Activated naive CD8-positive, alpha-beta T cell treated with anti-CD3 and anti-CD28 coated beads, Interleukin-2, amount 10 ng/mL, durations not matched to agents 7 days and 5 days (primary cell): ENCODE measurements at places on chromosomes 4 and X.

DNA sequence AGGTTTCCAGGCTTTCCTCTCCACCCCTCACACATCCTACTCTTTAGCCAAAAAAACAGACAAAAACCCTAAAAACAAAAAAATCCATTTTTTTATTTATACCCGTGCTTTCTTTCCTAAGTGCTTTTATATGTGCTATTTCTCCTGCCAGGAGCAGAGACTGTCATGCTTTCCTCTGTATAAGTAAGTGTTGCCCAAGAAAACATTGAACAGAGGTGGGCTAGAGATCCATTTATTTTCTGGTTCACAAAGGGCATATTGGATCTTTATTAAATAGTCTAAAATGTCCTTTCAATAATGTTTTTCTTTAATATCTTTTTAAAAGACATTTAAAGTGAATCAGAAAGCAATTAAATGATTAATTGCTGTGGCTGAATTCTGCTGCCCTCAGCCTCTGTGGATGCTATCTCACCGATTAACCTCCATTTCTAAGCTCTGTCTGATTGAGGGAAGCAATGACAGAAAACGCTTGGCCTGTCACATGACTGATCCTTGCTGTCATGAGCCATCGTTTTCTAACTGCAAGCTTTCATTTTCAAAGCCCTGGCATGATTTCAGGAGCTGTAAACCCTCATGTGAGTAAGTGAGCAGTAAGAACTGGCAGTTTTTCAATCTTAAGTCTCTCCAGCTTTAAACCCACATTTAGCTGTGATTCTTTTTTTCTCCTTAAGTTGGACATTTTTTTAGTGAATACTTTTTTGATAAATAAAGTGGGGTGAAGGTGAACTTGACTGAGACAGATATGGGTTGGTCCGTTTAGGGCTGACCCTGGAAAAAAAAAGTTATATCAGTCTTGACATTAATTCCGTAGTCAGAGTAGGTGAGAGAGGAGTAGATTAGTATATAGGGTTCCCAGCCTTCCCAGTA is 180.7 kb upstream of the PGRMC2 start:
- DNase-seq = no peak

DNA sequence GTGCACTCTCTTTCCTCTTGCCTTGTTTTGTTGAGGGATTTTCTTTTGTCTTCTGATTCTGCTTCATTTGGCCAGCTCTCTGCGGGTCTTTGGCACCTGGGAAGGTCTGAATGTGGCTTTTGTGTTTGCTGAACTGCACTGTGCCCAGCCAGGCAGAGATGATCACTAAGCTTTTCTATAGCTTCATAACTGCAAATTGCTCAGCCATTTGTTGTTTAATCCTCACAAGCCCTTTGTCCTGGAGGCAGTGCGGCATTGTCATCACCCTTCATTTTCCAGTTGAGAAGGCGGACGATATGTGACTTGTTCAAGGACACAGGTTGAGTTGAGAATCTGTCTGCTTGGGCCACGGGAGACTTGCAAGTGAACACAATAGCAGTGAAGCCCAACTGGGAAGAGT is 46.0 kb upstream of the SFRP2 start:
- no peak for DNase-seq

DNA sequence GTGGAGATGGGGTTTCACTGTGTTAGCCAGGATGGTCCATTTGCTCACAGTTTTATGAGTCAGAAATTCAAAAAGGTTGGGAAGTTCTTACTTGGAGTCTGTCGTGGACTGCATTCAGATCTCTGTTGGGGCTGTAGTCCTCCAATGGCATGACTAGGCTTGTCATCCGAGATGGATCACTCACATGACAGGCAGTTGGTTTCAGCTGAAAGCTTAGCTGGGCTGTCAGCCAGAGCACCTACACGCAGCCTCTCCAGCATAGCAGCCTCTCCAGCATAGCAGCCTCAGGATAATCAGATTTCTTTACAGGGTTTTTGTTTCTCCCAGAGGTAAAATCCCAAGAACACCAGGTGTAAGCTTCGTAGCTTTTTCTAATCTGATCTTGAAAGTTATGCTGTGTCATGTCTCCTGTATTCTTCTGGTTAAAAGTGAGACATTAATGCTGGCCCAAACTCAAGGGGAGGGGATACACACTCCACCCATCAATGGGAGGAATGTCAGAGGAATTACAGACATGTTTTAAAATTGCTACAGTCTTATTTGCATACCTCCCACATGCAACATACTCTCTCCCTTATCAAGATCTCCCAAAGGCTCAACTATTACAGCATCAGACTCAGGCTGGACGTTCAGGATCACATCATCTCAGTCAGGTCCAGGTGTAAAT is 31.6 kb upstream of the SOD3 start:
- DNase-seq = no peak

DNA sequence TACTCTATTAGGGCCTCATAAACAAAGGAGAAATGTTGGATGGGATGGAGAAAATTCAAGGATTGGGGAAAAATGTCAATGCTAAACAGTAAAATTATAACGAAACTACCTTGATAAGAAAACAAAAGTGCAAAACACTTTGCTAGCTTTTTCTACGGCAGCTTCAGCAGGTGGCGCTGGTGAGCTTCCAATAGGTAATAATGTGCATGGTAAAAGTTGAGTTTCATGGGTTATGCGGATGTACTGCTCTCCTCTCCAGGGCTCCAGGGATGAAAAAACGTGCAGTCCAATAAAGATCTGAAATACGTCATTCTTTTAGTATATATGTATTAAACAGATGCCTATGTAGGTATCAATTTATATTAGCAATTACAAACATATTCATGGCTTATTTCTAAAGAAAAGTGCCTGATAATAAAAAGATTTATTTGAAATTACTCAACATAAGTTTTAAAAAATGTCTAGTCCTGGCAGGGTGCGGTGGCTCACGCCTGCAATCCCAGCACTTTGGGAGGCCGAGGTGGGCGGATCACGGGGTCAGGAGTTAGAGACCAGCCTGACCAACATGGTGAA is 239.6 kb downstream of the GRXCR1 start:
- peak; percentile 48 for DNase-seq

GRCh38 chr4:20178902-20179576 is 72.7 kb upstream of the SLIT2 start:
- DNase-seq = no peak

GRCh38 chr4:187613089-187613839 is 382.3 kb upstream of the ZFP42 start:
- no peak for DNase-seq

- no peak for DNase-seq
Observed at GRCh38 chr4:6960628-6961412, 51.2 kb downstream of the TBC1D14 start.

GRCh38 chr4:118850488-118851173 is 14.7 kb upstream of the SEC24D start:
- no peak for DNase-seq

DNA sequence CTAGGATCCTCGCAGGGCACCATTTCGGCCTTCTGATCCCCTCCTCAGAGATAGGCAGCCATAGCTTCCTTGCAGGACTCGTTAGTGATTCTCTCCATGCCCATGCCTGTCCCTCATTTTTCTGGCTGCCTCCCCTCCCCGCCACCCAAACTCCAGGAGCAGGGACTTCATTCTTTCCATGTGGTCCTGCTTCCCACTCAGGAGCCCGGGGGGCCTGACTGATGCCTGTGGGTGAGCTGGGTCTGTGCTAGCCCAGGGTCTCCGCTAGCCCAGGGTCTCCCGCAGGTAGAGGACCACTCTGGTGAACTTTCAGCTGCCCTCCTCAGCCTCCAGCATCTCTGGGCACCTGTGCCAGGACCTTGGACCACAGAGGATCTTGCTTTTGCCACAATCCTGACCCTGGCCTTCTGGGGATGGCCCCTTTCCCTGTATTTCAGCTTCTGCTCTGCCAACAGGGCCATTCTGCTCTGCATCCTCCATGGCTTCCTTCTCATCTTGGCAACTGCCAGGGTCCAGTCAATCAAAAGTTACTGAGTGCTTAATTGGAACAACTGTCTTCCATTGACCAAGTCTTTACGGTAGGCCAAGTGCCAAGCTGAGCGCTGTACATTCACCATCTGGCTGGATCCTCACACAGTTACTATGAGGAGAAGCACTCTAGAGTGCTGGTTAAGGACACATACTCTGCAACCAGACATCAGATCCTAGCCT is 152.2 kb downstream of the EFNB1 start:
- DNase-seq = no peak
